Choroid plexus epithelial cell (primary cell): ENCODE measurements at places on chromosomes 11 and 22.
A peak's percentile ranks its signal among the peaks of the same experiment; 100 is the strongest.

GRCh38 chr11:85118151-85118550, 509.0 kb downstream of the DLG2 start:
- peak; percentile 19 for DNase-seq

- DNase-seq, result no peak
These were observed 3.8 kb downstream of the B4GALNT4 start for GRCh38 chr11:372809-373715.

DNA sequence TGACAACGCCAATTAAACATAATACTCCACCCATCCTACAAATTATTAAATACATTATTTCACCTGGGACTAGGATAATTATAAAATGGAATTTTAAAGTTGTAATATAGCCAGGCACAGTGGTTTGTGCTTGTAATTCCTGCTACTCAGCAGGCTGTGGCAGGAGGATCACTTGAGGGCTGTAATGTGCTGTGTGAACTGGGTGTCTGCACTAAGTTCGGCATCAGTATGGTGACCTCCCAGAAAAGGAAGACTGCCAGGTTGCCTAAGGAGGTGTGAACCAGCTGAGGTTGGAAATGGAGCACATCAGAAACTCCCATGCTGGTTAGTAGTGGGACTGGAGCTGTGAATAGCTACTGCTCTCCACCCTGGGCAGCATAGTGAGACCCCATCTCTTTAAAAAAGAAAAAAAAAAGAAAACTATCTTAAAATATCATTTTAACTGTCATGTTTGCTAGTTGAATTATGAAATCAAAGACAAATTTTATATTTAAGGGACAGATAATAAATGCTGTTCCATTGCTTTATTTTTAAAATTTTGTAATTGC, 28.0 kb downstream of the PPP6R2 start:
- no peak for DNase-seq

DNA sequence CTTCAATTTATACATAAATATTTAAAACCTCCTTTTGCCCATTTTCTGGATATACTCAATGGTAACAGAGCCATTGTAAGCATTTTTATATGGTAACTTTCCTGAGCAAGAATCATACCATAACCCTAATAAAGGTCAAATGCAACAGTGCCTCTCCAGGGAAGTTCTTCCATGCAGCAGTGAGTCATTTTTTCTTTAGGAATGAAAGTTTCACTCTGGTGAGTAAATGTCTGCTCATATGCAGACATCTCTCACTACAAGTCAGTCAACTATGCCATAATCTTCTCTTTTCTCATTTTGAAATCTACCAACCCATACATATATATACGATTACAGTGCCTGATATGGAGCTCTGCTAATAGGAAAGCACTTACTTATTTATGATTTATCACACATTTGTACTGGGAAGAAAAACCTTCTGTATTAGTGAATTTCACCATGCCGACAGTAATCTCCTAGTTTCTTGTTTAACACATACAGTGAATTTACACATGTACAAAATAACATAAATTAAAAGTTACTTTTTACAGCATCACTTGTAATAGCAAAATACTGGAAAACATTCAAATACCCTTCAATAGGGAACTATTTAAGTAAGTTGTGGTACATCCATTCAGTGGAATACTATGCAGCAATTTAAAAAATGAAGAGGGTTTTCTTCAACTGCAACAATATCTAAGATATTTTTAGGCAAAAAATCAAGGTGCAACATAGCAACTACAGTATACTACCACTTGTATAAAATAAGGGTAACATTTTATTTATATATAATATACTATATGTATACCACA, 16.0 kb downstream of the STK33 start:
- peak; percentile 25 for DNase-seq

DNA sequence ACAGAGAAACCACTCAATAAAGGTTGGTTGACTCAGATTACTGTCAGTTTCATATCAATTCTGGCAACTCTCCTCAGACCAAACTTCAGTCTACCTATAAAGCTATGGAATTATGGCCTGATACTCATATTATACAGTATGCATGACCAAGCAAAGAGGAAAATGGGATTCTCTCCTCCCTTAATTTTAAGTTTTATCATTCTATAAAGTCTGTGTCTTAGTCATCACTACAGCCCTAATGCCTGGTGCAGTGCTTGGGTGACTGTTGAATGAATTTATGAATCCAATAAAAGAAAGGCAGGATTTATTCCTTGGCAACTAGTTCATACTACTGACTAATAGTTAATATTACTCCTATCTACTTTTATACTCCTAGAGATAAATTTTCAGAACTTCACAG, 37.6 kb upstream of the GRAMD1B start:
- DNase-seq, result no peak

DNA sequence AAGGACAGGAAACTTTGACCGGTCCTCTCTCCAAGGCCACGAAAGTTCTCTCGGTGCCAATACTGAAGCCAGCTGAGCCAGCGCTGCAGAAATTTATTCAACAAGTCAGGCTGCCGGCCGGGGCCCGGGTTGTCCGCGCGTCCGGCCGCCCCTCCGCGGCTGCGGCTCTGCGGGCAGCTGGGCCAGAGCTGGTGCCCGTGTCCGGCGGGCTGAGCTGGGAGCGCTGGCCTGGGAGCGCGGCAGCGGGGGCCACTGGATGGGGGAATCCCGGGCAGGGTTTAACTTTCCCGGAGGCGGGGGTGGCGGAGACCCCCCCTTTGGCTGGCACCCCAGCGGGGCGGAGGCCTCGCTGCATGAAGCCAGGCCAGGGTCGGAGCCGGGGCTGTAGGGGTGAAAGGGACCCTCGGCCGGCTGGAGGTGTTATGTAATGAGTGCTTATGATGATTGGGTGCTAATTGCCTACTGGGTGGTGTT, 12.3 kb upstream of the CACNA1I start:
- DNase-seq, result no peak

DNA sequence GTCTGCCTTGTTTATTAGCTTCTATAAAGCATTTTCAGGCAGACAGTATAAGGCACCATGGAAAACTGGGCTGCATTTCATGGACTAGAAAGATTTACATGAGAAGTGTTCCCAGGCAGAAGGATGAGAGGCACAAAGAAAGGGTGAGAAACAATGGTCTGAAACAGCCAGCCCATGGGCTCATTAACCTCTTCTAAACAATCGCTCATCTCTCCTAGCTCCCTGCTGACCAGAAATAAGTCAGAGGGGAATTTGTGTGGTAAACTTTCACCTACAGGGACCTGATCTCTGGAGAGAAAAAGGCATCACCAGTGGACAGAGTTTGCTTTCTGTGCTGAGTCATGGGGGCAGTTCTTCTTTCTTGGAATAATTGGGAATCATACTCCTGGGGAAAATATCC, 51.8 kb upstream of the KIRREL3 start:
- DNase-seq, result no peak

GRCh38 chr11:111759778-111760407, 6.3 kb downstream of the PPP2R1B start:
- DNase-seq, result no peak
